ENCODE measurements at places on chromosomes 13 and 19.
A peak's percentile ranks its signal among the peaks of the same experiment; 100 is the strongest.

GRCh38 chr19:48568345-48568886 lies 16.4 kb downstream of the SULT2B1 start:
- no peak for DNase-seq

DNA sequence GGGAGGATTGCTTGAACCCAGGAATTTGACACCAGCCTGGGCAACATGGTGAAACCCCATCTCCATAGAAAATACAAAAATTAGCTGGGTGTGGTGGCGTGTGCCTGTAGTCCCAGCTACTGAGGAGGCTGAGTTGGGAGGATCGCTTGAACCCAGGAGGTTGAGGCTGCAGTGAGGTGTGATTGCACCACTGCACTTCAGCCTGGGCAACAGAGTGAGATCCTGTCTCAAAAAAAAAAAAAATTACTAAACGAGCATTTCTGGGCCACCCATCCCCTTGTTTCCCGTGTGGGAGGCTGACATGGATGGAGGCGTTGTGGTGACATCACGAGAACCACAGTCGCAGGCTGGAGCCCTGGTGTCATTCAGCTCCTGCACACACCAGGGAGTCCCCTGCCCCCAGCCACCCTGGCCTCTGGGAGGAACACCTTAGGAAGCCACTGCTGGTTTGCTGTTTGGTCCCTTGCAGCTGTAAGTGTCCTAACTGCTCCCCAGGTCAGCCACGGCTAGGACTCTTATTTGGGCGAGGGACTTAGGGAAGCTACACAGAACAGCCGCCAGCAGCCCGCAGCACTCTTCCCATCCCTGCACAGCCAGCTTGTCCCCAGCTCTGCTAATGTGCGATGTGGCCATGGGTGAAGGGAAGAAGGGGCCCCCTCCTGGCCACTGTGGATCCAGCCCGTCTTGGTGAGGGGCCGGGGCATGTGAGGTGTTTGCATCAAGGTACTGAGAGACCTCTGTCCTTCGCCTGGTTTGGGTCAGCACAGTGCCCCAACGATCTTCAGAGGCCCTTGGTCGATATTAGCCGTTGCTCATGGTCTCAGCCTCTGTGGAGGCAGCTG lies 12.7 kb downstream of the NKPD1 start:
- no peak for DNase-seq

- peak; percentile 29 for DNase-seq
Measured at GRCh38 chr13:79227418-79227817, 178.6 kb downstream of the RBM26 start.

GRCh38 chr13:45786293-45786920 lies 65.1 kb downstream of the SIAH3 start:
- DNase-seq, result no peak

DNA sequence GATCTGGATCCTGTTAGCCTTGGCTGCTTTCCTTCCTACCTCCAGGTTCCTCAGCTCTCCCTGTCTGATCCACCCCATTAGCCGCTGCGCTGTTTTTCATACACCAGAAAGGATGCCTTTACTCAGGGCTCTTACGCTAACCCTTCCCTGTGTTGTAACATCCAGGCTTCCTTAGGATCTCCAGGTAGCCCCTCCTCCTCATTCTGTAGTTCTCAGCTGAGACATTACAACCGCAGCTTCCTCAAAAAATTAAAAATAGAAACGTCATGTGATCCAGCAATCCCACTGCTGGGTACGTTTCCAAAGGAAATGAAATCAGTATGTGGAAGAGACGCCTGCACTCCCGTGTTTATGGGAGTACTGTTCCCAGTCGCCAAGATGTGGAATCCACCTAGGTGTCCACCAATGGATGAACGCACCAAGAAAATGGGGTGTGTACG lies 18.4 kb upstream of the MYADM start:
- peak; percentile 73 for DNase-seq

GRCh38 chr13:30446126-30446500 lies 19.6 kb downstream of the HMGB1 start:
- DNase-seq, result no peak

- DNase-seq, result no peak
Measured at GRCh38 chr19:55224038-55224665, 4.4 kb downstream of the TMEM86B start.

- DNase-seq, result no peak
Measured at GRCh38 chr13:36369268-36370107, 23.3 kb upstream of the SPART start.

- no peak for DNase-seq
Measured at GRCh38 chr13:31978021-31978420, 53.6 kb upstream of the FRY start.

DNA sequence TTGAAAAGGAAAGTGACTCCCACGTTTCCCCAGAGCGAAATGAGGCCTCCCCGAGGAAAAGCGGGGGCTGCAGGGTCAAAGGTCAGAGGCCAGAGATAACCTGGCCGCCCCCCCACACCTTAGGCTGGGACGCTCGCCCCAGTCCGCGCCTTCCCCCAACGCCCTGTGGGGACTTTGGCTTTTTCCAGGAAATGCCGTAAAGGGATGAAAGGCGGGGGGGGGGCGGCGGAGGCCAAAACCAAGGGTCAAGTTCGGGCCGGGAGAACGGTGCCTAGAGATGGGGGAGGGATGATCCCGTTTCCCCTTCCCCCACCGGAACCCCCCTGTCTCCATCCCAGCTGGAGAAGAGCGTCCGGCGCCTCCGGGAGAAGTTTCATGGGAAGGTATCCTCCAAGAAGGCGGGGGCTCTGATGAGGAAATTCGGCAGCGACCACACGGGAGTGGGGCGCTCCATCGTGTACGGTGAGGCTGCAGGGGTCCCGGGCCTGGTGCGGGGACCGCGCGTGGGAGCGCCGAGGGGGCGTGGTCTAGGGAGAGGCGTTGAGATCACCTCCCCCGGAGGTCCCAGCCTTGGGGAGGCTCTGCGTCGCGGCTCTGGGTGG lies 575 bp downstream of the SHFL start:
- DNase-seq, result peak; percentile 29

DNA sequence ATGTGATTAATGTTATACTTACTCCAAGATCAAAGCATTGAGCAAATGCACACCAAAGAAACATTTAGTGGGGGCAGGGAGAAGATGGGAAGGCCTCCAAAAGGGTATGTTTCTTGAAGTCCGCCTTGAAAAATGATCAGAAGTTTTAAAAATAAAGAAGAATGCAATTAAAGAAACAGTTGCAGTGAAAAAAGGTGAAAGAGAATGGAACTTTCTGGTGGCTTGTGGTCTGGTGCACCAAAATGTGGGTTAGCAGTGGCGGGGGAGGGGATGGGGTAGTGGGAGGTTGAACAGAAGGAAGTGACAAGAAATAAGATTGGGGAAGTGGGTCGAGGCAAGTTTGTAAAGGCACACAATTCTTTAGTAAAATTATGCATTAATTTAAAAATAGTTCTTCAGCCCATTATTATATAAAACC lies 2.5 kb downstream of the LCP1 start:
- DNase-seq, result peak; percentile 70

DNA sequence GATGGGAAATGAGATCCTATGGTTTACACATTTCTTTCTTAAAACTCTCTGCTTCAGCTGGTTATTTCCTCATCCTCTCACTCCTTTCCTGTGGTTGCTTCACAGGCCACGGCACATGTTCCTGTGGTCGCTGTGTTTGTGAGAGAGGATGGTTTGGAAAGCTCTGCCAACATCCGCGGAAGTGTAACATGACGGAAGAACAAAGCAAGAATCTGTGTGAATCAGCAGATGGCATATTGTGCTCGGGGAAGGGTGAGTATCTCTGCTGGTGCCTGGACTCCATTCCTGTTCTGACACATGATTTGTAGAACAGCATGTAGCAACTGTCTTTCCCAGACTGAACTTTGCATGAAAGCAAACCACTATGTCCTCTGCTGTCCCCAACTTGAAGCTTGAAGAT lies 254.2 kb downstream of the ITGBL1 start:
- peak; percentile 88 for DNase-seq

DNA sequence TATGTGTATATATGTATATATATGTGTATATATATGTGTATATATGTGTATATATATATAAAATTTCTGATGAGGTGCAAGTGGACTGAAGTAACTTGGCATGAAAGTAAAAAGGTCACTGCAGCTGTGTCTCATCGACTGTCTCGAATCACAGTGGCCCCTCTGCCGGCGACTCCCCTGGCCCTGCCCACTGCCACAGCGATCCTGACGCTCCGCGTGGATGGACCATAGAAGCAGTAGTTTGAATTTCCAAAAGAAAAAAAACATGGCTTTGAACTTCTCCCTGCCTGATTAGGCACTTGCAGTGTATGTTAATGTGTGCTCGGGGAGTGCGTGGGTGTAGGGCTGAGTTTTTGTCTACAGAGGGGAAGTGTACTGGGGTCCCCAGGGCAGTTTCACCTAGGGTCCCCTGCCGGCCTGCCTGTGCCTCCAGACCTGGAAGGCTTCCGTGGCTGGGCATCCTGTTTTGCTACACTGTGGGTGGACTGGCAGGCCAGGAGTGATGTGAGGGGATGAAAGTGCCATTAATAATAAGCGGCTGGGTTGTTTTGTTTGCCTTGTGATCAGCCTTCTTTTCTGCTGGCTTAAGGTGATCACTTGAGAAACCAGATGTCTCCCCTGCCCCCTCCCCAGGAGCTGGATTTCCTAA lies 10.8 kb downstream of the ZIC5 start:
- DNase-seq, result no peak

DNA sequence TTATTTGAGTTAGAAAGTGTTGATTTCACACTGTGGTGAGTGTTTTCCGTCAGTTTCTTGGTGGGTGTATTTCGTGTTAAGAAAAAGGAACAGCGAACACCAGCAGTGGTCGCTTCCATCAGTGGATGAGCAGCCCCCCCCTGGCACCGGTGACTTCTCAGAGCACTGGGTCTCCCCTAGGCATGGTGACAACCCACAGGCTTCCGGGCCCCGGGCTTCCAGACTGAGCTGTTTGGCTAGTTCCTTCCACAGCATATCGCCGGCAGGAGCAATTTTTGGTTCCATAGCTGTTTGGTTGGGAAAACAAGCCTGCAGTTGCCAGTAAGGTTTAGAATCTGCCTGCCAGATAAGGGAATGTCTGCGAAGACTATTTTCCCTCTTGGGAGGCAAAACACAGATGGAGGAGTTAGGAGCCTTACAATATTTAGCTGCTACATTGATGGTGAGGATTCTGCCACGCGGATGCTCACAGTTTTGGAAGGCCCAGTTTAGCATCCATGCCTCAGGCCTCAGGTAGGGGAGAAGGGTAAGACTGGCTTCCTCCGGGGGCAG lies 18.7 kb upstream of the ZNF536 start:
- no peak for DNase-seq

- DNase-seq, result peak; percentile 92
Measured at GRCh38 chr13:21435687-21436151, 23.4 kb downstream of the ZDHHC20 start.

DNA sequence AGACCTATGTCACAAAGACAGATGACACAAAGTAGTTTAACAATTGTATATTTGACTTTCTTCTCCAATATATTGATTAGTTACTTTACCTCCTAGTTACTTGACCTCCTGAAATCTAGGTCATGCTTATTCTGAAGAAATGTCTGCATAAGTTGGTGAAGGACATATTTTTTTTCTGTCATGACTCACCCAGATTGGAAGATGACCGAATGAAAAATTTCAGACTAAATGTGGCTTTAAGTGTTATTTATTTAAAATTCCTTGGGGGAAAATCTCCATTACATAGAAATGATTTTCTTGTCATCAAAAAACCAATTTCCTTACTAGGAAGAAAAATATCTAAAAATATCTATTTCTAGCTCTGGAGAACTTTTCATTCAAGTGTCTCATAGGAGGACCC lies 217.1 kb downstream of the POSTN start:
- no peak for DNase-seq
